ENCODE measurements at places on chromosomes 6 and 20.

DNA sequence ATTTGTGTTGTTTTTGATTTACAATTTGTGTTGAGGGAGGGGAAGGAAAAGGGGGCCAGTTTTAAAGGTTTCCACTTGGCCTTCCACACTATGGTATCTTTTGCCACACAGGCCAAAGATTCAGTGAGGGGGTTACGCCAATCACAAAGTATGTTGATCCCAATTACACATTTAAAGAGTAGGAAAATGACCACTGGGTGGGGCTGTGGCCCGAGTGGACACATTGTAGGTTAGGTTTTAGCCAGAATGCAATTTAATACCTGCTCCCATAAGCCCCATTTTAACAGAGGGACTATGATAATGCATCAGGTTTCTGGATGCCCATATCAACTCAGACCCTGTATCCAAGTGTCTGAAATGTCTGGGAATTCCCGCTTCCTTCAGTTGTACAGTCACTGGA, 15.6 kb downstream of the VGLL2 start:
- DNase-seq: no peak

GRCh38 chr6:140970485-140970884, 1162.2 kb upstream of the GJE1 start:
- DNase-seq: no peak

GRCh38 chr6:21713481-21713880, 119.9 kb downstream of the SOX4 start:
- DNase-seq: no peak

DNA sequence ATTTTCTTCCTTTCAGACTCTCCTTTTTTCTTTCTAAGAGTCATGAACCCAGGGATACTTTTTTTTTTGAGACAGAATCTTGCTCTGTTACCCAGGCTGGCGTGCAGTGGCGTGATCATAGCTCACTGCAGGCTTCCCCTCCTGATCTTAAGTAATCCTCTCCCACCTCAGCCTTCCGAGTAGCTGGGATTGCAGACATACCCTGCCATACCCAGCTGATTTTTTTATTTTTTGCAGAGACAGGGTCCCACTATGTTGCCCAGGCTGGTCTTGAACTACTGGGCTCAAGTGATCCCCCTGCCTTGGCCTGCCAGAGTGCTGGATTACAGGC, 32.8 kb upstream of the IER3 start:
- DNase-seq: no peak

GRCh38 chr20:63431944-63432343, 40.5 kb downstream of the KCNQ2 start:
- DNase-seq: no peak

GRCh38 chr6:129599467-129599866, 110.5 kb downstream of the ARHGAP18 start:
- DNase-seq: peak; percentile 51

DNA sequence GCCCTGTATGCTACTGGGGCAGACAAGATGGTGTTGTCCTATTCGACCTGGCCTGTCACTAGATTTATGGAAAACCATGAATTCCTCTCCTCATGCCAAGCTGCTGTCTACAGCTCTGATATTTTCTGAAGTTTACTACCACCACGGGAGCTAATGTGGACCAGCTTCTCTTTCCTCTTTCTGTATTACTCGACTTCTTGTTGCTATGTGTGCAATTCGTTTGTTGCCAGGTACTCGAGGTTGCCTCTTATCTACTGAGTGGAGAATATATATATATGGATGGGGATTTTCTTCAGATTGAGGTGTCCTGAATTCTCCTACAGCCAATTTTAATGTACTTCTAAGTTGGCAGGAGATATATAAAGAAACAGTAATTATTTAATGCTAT, 34.7 kb downstream of the MAN1A1 start:
- no peak for DNase-seq

GRCh38 chr20:36158160-36158741, 3.7 kb downstream of the EPB41L1 start:
- no peak for DNase-seq

DNA sequence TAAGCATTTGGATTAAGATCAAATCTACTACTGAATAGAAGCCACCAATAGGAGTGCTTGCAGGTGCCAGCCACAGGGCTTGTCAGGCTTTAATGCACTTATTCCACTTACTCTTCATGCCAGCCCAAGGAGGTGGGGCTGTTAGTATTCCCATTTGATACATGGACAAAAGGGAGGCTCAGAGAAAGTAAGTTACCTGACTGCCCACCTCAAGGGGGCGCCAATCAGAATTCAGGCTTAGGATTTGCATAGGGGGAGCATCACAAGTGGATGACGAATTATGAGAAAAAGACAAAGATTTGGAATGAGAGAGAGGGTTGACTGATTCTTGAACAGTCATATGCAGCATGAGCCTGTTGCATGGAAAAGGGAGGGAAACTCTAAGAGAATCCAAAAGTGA, 188.4 kb upstream of the TSHZ2 start:
- DNase-seq: no peak

DNA sequence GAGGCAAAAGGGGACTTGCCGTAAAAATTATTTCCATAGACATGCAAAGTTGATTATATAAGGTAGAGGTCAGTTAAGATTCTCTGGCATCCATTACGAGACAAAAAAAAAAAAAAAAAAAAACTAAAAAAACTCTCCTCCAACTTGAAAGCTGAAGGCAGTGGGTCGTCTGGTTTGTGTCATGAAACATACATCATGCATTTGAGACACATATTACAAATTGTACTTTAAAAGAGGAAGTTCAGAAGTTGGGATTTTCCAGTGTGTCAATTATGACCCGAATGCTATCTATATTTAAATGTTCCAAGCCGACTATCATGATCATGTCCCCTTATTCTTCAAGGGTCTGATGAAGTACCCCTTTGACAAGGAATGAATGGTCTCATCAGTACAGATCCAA, 125.1 kb downstream of the ZNF217 start:
- no peak for DNase-seq

- no peak for DNase-seq
Observed at GRCh38 chr6:165880686-165881085, 217.6 kb upstream of the PDE10A start.

DNA sequence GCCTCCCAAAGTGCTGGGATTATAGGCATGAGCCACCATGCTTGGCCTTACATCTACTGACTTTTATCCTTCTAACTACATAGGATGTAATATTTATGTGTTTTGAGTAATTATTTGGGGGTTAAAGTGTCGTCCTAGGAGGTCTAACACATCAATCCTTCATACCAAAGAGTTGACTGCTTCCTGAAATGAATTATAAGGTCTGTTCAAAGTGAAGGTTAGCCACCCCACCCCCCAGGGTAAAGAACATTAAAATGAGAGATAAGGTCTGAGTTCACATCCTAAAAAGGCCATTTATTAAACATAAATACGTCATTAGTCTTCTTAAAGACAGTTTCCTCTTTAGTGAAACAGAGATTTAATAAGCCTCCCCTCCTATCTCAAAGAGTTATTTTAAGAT, 33.8 kb downstream of the TNFAIP3 start:
- DNase-seq: no peak

GRCh38 chr6:151796842-151797530, 10.5 kb upstream of the ESR1 start:
- no peak for DNase-seq

DNA sequence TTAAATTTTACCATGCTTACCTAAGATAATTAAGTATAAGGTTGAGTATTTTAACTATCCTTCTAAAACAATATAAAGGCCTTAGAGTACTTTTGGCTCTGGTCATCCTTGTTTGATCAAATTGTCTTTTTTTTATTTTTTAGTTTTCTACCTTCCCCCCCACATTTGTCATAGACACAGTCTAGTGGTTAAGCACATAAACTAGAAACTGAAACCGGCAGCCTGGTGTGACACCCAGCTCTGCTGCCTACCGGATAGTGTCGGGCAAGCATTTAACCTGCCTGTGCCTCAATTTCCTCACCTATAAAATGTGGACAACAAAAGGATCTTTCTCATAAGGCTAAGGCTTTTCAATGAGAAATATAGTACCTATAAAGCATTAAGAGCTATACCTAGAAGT, 21.6 kb upstream of the TULP4 start:
- no peak for DNase-seq

DNA sequence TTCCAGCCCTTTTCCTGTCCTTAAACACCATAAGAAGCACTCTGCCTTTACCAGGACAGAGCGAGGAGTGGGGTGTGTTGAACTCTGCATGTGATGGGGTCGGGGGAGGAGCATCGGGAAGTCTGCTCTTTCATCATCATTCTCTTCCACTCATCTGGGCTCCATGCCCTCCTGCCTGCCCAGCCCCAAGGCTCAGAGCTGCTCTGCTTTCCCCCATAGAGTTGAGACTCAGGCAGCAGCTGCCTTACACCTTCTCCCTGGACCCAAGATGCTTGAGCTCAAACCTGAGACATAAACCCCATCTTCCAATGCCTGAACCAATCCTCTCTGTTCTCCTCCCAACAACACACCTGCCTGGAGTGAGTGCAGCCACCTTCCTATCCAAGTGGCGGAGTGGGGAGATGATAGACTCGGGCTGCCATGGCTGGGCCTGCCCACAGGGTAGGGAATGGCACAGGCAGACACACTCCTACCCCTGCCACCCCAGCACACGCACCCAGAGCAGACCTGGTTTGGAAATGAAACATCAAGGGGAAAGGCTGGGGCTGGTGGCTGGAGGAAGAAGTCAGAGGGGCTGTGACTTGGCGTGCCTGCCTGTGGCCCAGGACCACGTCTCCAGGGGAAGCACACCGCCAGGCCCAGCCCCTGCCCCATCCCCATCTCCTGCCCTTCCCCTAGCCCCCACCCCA, 28.4 kb downstream of the TFEB start:
- no peak for DNase-seq

All from NCI-H1930 (cell line).